ENCODE measurements at places on chromosomes 7 and 10.

GRCh38 chr7:32501522-32501921 is 6.2 kb downstream of the AVL9 start:
- DNase-seq = no peak

DNA sequence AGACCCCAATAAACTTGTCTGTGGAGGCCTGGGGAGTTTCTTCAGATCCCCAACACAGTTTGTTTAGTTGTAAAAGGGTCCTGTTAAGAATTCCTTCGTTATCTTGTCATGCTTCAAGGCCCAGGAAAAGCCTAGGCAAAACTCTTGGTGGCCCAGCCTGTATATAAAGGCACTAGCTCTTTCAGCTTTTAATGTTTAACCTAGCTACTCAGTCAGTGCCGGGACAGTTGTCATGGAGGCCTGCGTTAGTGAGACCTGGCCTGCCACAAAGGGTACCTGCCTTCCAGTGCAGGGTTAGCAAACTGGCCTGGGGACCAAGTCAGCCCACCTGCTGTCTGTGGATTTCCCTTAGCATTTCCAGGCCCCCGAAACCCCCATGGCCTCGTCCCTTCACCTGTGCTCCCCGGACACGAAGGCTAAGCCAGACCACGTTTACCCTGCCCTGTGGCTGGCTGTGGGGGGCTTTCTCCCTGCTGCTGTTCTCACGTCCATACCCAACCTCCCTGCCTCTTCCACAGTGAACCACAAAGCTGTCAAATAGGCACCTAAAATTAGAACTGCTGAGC is 96.9 kb upstream of the PPP2R2D start:
- no peak for DNase-seq

- DNase-seq = no peak
Measured at GRCh38 chr7:30281791-30282190, 2.6 kb upstream of the ZNRF2 start.

GRCh38 chr10:117741524-117741923 is 199.0 kb downstream of the EMX2 start:
- no peak for DNase-seq

- DNase-seq = no peak
Measured at GRCh38 chr10:87000491-87000890, 19.6 kb upstream of the FAM25A start.

- no peak for DNase-seq
Measured at GRCh38 chr10:60139798-60140566, 233.6 kb upstream of the CCDC6 start.

DNA sequence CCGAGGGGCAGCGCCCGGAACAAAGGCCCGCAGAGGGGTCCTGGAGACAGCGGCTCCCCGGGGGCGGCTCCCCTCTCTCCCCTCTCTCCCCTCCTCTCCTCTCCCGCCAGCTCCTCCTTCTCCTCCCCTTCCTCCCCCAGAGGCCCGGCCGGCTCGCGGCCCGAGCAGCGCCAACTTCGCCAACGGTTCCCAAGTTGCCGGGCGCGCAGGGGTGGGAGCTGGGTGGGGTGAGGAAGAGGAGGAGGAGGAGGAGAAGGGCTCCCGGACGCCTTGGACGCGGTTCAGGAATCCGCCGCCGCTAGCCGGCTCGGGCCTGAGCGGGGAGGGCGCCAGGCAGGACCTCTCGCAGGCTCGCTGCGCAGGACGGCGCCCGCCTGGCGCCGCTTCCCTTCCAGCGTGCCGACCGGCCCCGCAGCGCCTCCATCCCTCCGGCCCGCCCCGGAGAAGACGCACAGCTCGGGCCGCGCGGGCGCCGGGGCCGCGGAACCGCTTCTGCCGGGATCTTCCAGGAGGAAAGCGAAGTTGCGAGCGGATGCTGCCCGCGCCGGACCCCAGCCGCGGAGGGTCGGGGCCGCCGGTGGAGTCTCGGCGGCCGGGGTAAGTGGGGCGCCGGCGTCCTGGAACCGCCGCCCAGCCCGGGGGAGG is at the start of gene CHST3:
TSS of gene CHST3 (plus strand) at position 298 of the 645 bp plus-strand sequence. CDS start 41,448 bp downstream, outside the sequence.
- DNase-seq = no peak

DNA sequence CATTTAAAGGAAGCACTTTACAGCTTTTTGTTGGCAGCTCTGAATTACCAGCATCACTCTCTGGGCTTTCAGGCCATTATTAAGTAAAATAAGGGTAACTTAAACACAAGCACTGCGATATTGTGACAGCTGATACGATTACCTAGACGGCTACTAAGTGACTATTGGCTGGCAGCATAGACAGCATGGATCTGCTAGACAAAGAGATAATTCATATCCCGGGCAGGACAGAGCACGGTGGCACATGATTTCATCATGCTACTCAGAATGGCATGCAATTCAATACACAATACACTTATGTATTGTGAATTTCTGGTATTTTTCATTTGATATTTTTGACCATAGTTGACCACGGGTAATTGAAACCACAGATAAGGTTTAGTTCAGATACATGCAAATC is 522.0 kb upstream of the LRRN3 start:
- no peak for DNase-seq

DNA sequence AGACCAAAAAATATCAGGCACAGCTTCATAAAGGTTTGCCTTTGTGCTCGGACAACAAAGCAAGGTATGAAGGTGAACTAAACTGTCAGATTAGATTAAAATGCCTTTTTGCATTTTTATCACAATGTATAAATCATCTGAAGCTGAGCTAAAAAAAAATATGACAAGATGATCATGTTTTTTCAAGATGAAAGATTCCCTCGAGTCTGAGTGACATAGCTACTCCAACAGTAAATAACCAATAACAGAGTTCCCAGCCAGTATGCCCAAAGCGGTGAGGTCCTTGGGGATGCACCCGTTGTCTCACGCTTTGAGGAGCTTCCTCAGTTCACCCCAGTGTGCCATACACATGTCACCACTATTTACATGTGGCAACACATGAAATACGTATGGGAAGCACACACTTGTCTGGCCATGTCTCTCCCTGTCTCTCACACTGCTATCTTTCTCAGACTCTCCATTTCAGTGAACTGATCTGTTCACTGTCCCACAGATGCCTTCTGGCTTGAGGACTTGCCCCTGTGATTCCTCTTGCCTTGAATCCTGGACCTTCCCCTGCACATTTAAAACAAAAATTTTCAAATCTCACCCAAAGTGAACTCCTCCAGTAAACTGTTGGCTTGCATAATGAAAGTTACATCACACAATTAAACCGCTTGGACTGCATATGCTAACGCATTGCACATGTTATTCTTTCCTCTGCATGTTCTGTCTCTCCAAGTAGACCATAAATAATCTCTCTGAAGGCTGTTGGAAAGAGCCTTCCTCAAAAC is 2.6 kb upstream of the PIK3CG start:
- DNase-seq = no peak

GRCh38 chr7:69341288-69341687 is 257.0 kb upstream of the AUTS2 start:
- DNase-seq = no peak

DNA sequence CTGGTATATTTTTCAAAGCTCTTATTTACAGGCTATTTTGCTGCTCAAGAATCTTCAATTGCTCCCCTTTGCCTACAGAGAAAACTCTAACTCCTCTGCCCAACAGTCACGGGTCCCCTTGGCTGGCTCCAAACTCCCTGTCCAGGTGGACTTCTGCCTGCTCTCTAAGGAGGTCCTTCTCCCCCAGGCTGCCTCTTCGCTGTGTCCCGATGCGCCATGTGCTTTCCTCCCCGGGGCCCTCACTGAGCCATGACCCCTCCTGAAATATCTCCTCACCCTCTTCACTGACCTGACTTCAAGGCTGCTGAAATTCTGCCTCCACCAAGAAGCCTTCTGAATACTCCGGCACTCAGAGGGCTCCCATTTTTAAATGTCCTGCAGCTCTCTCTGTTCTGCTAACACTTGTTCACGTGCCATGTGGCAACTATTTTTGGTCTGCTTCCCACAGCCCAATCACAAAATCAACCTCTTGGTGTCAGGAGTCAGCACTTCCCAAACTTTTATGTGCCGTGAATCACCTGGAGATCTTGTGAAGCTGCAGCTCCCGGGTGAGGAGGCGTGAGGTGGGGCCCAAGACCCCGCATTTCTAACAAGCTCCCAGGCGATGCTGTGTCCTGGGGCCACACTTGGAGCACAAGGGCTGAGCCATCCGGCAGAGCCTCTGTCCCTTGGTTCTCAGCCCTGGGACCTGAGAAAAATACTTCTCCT is 85.7 kb upstream of the COL13A1 start:
- DNase-seq = no peak

All from stimulated activated CD8-positive, alpha-beta memory T cell treated with anti-CD3 and anti-CD28 coated beads, Interleukin-2, amount 100 ng/mL, for 1 hour (primary cell).